ENCODE measurements at places on chromosomes 13 and 19.

DNA sequence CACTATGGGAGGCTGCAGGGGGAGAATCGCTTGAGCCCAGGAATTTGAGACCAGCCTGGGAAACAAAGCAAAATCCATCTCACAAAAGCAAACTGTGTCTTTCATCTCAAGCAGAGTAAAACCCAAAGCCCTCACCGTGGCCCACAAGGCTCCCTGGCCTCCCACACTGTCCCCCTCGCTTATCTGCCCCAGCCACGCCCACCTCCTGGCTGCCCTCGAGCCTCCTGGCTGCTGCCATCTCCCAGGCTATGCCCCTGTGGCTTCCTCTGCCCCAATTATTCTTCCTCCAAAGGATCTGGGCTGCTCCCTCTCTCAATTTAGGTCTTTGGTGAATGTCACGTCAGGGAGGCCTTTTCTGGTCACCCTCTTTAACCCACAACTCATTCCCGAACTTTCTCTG is 3.6 kb downstream of the RABAC1 start:
- no peak for DNase-seq

DNA sequence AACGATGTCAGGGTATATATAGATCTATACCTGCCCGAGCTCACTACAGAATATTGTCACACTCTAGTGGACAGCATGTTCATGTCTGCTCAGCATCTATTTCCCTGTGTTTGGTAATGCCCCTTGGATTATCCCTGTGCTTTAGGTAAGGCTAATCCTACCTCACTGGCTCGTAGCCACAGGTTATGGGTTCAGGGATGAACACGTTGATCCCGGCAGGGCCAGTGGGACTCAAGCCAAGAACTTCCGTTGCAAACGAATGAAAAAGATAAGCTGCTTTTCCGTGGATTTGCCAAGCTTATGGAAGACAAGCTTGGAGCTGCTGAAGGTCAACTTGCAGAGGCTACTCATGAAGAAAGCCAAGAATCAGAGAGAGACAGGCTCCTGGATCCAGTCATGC is 400.0 kb upstream of the TSHZ3 start:
- no peak for DNase-seq

DNA sequence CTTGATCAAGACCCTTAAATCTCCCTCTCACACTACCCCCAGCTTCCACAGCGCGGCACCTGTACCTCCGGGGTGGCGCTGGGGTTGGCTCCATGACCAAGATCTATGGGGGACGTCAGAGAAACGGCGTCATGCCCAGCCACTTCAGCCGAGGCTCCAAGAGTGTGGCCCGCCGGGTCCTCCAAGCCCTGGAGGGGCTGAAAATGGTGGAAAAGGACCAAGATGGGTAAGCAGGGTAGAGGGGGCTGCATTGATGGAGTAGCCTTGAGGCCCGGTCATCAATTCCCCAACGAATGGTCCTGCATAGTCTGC is 8.1 kb upstream of the CD79A start:
- no peak for DNase-seq

GRCh38 chr19:21147540-21147939 is 5.7 kb downstream of the ZNF431 start:
- no peak for DNase-seq

DNA sequence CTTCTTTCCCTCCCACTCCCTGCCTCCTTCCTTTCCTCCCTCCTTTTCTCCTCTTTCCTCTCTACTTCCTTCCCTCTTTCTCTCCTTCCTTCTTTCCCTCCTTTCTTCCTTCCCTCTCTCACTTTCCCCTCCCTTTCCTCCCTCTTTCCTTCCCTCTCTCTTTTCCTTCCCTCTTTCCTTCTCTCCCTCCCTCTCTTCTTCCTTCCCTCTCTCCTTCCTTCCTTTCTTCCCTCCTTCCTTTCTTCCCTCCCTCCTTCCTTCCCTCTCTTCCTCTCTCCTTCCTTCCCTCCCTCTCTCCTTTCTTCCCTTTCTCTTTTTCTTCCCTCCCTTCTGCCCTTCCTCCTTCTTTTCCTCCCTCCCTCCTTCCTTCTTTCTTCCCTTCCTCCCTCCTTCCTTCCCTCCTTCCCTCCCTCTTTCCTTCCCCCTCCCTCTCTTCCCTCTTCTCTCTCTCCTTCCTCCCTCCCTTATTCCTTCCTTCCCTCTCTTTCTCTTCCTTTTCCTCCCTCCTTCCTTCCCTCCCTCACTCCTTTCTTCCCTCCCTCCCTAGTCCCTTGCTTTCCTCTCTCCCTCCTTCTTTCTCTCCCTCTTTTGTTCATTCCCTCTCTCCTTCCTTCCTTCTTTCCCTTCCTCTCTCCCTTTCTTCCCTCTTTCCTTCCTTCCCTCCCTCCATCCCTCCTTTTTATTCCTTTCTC is 443.9 kb downstream of the ZNF536 start:
- no peak for DNase-seq

- DNase-seq, result no peak
Measured at GRCh38 chr13:51955816-51956603, 55.2 kb downstream of the ATP7B start.

DNA sequence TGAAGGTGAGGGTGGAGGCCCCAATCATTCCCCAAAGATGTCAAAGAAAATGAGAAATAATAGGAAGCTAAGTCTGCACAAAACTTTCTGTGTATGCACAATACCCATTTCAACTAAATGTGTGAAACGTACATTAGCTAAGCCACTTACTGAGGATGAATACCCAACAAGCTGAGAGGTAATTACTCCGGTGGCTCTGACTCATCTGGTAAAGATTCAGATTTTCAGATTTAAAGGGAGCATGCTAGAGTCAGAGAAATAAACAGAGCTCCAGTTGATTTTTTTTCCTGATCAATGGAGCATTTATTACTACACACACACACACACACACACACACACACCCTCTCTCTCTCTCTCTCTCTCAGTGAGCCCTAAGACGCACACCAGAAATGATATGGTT is 194.8 kb upstream of the ARGLU1 start:
- DNase-seq, result no peak

DNA sequence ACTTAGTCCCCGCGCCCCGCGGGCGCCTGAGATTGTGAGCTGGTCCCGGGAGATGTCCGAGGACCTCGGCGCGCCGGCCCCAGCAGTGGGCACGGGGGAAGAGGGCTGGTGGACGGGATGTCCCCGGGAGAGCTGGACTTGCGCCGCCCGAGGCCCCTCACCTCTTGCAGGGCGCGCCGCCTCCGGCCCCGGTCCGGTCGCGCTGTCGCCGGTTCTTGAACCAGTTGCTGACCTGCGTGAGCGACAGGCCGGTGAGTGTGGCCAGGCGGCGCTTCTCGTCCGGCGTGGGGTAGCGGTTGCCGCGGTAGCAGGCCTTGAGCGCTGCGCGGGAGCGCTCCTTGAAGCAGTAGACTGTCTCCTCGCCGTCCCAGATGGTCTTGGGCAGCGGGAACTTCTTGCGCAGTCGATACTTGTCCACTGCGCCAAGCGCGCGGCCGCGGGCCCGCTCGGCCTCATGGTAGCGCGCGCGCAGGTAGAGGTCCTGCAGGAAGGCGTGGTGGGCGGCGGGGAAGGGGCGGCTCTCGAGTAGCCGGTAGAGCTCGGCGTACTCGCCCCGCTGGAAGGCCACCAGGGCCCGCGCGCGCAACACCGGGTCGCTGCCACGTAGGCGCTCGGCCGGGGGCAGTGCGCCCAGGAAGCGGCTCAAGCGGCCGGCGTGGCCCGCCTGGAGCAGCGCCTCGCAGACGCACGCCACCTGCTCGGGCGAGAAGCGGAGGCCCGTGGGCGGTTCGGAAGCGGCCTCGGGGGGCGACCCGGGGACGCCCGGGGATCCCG is 984 bp downstream of the SIX5 start:
- DNase-seq, result peak; percentile 38

- peak; percentile 14 for DNase-seq
Measured at GRCh38 chr13:35789335-35790165, 313.1 kb upstream of the MAB21L1 start.

DNA sequence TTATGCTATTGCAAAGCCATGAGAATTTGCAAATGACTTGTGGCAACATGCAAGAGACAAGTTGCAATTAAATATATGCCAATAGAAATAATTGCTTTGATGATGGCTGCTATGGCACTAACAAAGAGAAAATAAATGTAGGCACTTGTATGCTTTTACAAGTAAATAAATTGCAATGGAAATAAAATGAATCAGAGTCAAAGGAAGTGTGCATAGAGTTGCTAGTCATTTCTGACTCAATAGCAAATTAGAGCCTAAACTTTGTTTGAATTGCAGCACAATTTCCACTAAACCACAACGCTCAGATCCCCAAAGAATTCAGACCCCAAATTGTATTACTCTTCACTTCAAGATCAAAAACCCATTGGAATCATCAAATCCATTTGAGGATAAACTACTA is 792.1 kb upstream of the ARGLU1 start:
- DNase-seq, result no peak

DNA sequence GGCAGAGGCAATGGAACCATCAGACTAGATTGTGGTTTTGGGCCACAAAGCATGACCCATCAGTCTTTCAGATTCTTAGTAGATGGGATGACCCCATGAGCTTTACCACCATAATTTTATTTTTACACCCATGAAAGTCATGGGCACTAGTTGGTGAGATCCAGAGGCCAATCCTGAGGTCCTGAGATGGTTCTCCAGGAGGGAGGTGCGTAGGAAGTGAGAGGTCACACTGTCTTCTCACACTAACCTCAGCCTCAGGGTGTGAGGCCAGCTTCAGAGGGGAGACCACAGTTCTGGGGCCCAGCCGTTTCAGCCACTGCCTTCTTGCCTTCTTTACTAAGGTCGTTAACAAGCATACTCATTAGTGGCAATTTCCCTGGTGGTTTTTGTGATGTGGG is 106.4 kb downstream of the AKAP11 start:
- no peak for DNase-seq

- DNase-seq, result no peak
Measured at GRCh38 chr13:69921156-69921555, 186.5 kb upstream of the ATXN8OS start.

GRCh38 chr13:111186305-111186935 is 71.3 kb downstream of the ARHGEF7 start:
- DNase-seq, result no peak

All from NCI-H510A treated with DMSO at 0.1 percent for 48 hours (cell line).